ENCODE measurements at places on chromosomes 16 and 17.

DNA sequence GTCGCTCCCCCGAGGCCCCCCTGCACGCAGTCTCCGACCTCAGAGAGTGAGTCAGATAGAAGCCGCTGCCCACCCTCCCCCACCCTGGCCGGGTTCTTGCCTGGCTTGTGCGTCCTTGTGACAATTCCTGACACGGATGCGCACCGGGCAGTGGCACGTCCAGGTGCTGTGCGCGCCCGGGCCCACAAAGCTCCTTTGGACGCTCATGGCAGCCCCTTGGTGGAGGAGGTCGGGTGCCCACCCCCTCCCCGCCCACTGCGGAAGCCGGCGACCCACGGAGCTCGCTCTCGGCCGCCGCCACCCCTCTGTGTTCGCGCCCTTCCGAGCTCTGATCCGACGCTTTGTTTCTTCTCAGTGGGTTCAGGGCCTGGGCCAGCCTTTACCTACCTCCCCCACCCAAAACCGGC, 662 bp upstream of the TUBB3 start:
- H3K27ac ChIP-seq: peak overlapping the region; percentile 98
- peaks cover 11% of the 10 kb centered on the region for H3K27me3 ChIP-seq
- no peaks in the 10 kb centered on the region for H3K36me3 ChIP-seq
- H3K4me3 ChIP-seq: peak overlapping the region; percentile 98
- peaks cover 41% of the 10 kb centered on the region for H3K4me1 ChIP-seq
- peak; percentile 61 for DNase-seq

DNA sequence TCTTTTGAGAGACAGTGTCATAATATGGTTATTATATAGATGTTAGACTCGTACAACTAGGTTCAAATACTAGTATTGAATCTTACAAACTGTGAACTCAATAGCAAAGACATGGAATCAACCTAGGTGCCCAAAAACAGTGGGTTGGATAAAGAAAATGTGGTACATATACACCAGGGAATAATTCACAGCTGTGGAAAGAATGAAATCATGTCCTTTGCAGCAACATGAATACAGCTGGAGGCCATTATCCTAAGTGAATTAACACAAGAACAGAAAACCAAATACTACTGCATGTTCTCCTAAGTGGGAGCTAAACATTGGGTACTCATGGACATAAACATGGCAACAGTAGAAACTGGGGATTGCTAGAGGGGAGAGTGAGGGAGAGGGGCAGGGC, 8.1 kb downstream of the PHKB start:
- no peak for DNase-seq
- peaks cover 4% of the 10 kb centered on the region for H3K36me3 ChIP-seq
- no peak overlapping the region for H3K27ac ChIP-seq
- peaks cover 47% of the 10 kb centered on the region for H3K4me1 ChIP-seq
- H3K4me3 ChIP-seq: no peak overlapping the region

DNA sequence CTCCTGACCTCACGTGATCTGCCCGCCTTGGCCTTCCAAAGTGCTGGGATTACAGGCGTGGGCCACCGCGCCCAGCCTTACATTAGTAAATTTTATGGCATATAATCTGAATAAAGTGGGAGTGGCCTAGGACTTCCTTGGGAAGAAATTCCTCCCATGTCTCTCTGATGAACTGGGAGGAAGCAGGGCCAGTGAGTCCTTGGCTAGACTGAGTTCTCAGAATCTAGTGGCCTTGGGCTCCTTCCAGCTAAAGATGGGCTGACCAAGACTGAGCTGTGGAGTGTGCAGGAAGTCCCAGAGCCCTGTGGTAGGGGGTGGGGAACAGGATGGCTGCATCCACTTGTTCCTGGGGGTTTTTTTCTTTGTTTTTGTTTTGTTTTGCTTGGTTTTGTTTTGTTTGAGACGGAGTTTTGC, 10.0 kb upstream of the NAGLU start:
- no peak for DNase-seq
- H3K4me3 ChIP-seq: no peak overlapping the region
- H3K27me3 ChIP-seq: no peaks in the 10 kb centered on the region
- peaks cover 25% of the 10 kb centered on the region for H3K4me1 ChIP-seq

DNA sequence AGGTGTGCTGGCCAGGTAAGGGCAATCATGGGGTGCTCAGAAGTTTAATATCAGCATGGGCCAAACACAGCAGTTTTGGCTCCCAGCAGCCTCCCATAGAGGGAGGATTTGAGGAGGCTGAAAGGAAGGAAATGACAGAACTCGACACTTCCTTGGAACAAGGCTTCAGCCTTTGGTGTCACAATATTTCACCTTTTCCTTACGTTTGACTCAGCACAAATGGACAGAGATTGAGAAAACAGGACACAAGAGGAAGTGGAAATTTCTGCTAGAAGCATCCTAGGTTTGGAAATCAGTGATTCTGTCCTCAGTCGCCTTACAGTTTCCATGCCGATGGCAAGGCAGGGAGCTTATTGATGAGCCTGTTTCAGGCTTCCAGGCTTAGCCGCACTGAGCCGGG, 181.4 kb downstream of the MAF start:
- no peak overlapping the region for H3K27ac ChIP-seq
- peaks cover 3% of the 10 kb centered on the region for H3K27me3 ChIP-seq
- H3K36me3 ChIP-seq: no peaks in the 10 kb centered on the region
- peaks cover 26% of the 10 kb centered on the region for H3K4me1 ChIP-seq
- no peak for DNase-seq

GRCh38 chr17:55347341-55347740, 74.3 kb downstream of the MMD start:
- DNase-seq: no peak
- no peaks in the 10 kb centered on the region for H3K27me3 ChIP-seq
- peak overlapping the region; percentile 19 for H3K27ac ChIP-seq
- H3K36me3 ChIP-seq: no peaks in the 10 kb centered on the region
- no peak overlapping the region for H3K4me3 ChIP-seq
- H3K4me1 ChIP-seq: peaks cover 10% of the 10 kb centered on the region

- peaks cover 10% of the 10 kb centered on the region for H3K36me3 ChIP-seq
- no peaks in the 10 kb centered on the region for H3K4me1 ChIP-seq
- H3K4me3 ChIP-seq: no peak overlapping the region
- no peak for DNase-seq
Observed at GRCh38 chr16:35686595-35686994, 2227.2 kb downstream of the TP53TG3F start.

DNA sequence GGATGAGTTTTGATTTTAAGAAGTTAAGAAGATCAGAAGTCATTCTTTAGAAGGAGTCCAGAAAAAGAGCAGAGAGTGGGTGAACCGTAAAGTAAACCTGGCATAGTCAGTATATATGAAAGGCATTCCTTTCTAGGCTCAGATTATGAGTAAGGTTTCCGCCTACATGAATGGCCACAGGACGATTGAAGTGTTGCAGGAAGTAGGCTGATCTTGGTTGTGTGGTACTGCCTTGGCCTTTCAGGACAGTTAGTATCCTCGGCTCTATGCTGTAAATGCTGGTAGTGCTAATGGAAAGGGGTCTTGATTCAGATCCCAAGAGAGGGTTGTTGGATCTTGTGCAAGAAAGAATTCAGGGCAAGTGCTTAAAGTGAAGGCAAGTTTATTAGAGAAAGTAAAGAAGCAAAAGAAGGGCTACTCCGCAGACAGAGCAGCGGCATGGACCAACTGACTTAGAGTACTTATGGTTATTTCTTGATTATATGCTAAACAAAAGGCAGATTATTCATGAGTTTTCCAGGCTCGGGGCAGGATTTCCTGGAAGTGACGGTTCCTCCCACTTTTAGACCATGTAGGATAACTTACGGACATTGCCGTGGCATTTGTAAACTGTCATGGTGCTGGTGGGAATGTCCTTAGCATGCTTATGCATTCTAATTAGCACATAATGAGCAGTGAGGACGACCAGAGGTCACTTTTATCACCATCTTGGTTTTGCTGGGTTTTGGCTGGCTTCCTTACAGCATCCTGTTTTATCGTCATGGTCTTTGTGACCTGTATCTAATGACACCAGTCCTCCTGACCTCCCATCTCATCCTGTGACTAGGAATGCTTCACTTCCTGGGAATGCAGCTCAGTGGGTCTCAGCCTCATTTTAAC, 164.8 kb downstream of the SNX29 start:
- H3K36me3 ChIP-seq: no peaks in the 10 kb centered on the region
- no peak overlapping the region for H3K27ac ChIP-seq

DNA sequence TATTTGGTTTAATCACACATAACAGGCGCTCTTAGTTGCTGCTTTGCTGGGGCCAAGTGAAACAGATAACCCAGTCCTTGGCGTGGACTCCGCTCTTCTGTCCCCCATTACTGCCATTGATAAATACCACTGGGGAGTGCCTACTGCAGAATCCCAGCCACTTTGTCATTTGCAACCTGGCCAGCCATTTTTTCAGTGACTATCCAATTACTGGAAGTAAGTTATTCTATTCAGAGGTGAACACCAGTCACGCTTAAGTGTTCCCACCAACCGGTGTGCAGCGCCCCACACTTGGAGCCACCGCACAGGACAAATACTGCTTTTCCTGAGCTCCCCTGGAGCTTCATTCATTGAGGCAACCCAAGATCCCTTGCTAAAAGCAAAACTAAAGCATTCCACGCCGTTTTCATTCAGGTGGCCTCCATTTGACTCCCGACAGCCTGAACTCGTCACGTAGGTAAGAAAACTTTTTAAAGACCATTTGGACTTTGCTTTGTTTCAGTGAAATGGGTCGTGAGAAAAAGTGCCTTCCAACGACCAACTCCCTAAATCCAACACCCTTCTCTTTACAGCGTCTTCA, 1.8 kb downstream of the USP7 start:
- no peaks in the 10 kb centered on the region for H3K36me3 ChIP-seq
- peak overlapping the region; percentile 4 for H3K27ac ChIP-seq
- peak overlapping the region; percentile 96 for H3K4me3 ChIP-seq
- H3K4me1 ChIP-seq: peaks cover 56% of the 10 kb centered on the region

GRCh38 chr16:22961206-22961605, 147.2 kb downstream of the HS3ST2 start:
- H3K36me3 ChIP-seq: no peaks in the 10 kb centered on the region
- H3K4me3 ChIP-seq: no peak overlapping the region
- peaks cover 50% of the 10 kb centered on the region for H3K27me3 ChIP-seq
- no peak for DNase-seq
- H3K27ac ChIP-seq: no peak overlapping the region

DNA sequence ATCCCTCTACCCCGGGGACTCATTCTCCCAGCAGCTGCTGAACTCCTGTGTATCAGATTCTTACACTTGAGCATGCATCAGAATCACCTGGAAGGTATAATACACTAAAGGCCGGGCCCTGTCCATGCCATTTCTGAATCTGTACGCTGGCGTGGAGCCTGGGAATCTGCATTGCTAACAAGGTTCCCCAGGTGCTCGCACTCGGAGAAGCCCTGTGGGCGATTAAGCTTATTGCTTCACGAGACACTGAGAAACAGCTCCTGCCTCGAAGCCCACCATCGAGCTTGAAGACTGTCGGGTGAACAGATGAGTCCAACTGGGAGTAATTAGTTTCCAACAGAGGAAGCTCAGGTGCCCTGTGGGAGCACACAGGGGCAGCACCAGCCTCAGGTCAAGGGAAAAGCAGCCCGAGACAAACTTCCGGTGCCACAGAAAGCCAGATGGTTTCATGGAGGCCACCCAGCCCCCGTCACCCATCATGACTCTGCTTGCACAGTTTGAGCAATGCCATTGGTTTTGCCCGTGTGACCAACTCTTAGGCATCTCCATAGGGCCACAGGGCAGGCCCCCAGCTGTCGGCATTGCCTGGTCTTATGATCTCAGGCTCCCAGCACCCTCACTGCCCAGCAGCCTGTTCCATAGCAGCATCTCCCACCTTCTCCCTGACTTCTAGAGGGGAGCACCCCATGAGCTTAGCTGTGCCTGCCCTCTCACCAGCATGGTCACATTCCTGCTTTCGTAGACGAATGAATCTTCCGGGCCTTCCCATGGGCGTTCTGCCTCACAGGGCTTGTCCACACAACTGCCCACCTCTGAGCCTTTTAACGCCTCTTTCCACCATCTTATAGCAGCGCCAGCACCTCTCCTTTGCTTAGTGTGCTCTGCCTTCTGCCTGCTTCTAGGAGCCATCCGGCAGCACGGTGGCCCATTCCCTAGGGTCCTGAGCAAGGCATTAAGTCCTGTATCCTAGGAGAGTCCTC, 10.9 kb downstream of the CTRB2 start:
- no peak overlapping the region for H3K27ac ChIP-seq
- H3K36me3 ChIP-seq: no peaks in the 10 kb centered on the region
- no peaks in the 10 kb centered on the region for H3K27me3 ChIP-seq
- H3K4me3 ChIP-seq: no peak overlapping the region
- peaks cover 10% of the 10 kb centered on the region for H3K4me1 ChIP-seq

GRCh38 chr17:44314031-44314430, 5.6 kb downstream of the RUNDC3A start:
- no peak for DNase-seq
- H3K27me3 ChIP-seq: peaks cover 85% of the 10 kb centered on the region
- peaks cover 19% of the 10 kb centered on the region for H3K4me1 ChIP-seq
- H3K36me3 ChIP-seq: peaks cover 4% of the 10 kb centered on the region
- no peak overlapping the region for H3K27ac ChIP-seq
- H3K4me3 ChIP-seq: peak overlapping the region; percentile 52

DNA sequence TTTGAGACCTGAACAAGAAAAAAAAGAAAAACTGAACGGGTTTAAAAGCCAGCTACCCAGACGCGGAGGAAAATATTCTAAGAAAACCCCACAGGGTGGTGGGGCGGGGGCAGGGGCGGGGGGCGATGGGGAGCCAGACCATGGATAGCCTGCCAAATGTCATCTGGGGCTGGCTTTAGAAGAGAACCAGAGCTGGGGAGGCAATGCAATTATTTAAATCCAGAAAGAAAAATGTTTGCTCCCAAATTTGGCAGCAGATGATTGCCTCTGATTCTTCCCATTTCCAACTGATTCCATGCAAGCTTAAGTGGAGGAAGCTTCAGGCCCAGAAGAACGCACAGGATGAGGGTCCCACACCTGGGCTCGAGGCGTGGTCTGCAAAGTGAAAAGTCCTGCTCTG, 34.8 kb downstream of the ZNF423 start:
- H3K4me3 ChIP-seq: no peak overlapping the region
- peaks cover 30% of the 10 kb centered on the region for H3K4me1 ChIP-seq
- H3K27ac ChIP-seq: no peak overlapping the region
- peaks cover 3% of the 10 kb centered on the region for H3K36me3 ChIP-seq
- no peak for DNase-seq

GRCh38 chr16:8946544-8946943, 17.2 kb downstream of the USP7 start:
- peaks cover 85% of the 10 kb centered on the region for H3K4me1 ChIP-seq
- no peak overlapping the region for H3K4me3 ChIP-seq
- no peaks in the 10 kb centered on the region for H3K36me3 ChIP-seq
- no peak overlapping the region for H3K27ac ChIP-seq

DNA sequence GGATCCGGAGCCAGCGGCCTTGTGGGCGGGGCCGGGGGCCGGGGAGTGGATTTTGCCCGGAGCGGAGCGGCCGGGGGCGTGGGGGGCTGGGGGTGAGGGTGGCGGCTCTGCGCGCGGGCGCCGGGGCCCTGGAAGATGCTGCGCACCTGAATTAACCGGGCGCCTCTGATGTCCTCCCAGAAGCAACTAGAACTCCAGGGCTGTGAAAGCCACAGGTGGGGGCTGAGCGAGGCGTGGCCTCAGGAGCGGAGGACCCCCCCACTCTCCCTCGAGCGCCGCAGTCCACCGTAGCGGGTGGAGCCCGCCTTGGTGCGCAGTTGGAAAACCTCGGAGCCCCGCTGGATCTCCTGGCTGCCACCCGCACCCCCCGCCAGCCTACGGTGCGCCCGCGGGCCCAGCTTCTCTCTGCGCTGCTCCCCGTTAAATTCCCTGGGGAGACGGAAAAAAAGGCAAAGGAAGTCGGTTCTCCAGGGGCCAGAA, 549 bp downstream of the SLC26A11 start:
- H3K27ac ChIP-seq: no peak overlapping the region
- H3K27me3 ChIP-seq: no peaks in the 10 kb centered on the region
- H3K4me1 ChIP-seq: peaks cover 25% of the 10 kb centered on the region
